ENCODE measurements at places on chromosomes 3 and 15.

DNA sequence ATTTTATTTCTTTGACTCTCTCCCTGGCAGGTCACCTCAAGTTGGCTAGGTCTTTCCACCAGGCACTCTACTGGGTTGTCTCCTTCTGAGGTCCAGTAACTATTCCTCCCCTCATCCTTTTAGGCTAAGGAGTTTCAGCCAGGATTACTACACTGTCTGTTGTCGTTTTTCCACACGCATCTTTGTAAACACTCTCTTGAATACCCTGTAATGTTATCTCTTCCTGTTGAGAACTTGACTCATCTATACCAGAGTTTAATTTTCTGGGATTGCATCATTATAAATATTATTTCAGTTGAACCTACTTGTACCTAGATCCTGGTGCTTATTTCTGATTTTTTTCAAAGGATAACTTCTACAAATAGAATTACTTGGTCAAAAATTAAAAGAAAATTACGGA, 138.3 kb downstream of the SQOR start:
- no peak for DNase-seq

GRCh38 chr3:138406606-138407005, 27.8 kb upstream of the ESYT3 start:
- no peak for DNase-seq

GRCh38 chr3:38689774-38690173, 40.3 kb upstream of the SCN5A start:
- DNase-seq: no peak

- no peak for DNase-seq
Measured at GRCh38 chr3:44108481-44108880, 133.2 kb upstream of the TOPAZ1 start.

GRCh38 chr3:15010664-15011063, 54.5 kb downstream of the MRPS25 start:
- no peak for DNase-seq

GRCh38 chr15:37891766-37892368, 42.6 kb upstream of the TMCO5A start:
- peak; percentile 19 for DNase-seq

DNA sequence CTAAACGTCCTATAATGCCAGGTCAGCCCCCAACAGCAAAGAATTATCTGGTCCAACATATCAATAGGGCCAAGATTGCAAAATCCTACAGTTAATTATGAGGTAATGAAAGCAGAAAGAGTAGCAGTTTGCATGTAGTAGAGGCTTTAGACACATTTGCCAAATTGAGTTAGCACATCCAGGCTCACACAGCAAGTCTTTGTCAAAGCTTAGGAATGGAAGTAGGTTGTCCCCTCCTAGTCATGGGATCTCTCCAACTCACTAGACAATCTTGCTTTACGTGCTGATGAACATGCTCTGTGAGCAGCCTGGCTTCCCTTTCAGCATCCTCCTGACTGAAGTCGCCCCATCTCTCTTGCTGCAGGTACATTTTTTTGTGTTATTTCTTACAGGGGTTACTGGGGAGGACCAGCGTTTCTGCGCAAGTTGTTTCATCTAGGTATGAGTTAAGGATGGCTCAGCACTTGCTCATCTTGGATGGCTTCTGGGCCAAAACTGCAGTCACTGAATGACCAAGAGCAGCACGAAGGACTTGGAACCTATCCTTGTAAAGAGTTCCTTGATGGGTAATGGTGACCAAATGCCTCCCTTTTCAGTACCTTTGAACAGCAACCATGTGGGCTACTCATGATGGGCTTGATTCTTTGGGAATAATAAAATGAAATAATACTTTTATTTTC, 55.9 kb downstream of the SQOR start:
- no peak for DNase-seq

GRCh38 chr3:79994397-79994796, 226.6 kb upstream of the ROBO1 start:
- no peak for DNase-seq

DNA sequence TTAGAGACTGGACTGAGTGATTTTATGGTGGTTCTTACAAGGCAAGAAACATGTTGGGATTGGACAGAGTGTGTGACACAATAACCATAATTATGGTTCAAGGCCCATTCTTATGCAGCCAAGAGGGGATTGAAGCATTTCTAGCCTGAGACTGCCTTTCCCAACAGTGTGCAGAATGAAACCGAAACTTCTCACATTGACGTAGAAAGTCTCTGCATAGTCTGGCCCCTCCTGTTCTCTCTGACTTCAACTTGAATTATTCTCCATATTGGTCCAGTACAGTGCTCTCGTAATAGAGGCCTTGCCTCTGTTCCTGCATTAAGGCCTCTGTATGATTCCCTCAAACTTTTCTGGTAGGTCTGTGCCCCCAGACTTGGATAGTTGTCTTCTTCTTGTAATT, 138.3 kb downstream of the DIPK2A start:
- DNase-seq: no peak

- no peak for DNase-seq
Measured at GRCh38 chr15:69823223-69823907, 274.4 kb downstream of the TLE3 start.
